ENCODE measurements at places on chromosomes 7 and 10.

DNA sequence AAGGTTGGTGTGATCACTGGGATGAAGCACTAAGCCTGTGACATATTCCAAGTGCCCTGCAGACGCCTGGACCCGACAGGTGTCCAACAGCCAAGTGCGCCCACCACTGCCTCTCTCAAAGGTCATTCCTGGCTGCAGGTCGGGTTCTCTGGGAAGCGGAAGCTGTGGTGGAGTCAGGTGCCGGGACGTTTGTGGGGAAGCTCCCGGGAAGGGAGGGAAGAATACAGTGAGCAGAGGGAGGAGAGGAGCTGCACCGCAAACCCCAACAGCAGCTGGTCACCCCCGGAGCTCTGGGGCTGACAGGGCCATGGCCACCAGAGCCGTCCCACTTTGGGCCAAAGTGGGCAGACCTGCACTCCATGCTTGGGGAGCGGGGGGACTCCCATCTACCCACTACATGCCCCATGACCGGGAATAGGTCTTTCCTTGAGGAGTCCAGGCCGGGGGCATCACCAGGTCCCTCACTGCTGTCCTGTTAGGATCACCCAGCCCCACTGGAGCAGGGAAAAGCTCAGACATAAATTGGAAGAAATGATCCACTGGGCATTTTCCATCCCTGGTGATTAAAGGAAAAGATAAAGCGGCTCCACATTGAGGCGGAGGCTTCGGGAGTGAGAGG is 84.5 kb upstream of the PPP2R2D start:
- DNase-seq = no peak

GRCh38 chr10:8998751-8999150 is 944.3 kb downstream of the GATA3 start:
- DNase-seq = no peak

GRCh38 chr10:126198681-126199080 is 189.6 kb downstream of the ADAM12 start:
- DNase-seq = no peak

DNA sequence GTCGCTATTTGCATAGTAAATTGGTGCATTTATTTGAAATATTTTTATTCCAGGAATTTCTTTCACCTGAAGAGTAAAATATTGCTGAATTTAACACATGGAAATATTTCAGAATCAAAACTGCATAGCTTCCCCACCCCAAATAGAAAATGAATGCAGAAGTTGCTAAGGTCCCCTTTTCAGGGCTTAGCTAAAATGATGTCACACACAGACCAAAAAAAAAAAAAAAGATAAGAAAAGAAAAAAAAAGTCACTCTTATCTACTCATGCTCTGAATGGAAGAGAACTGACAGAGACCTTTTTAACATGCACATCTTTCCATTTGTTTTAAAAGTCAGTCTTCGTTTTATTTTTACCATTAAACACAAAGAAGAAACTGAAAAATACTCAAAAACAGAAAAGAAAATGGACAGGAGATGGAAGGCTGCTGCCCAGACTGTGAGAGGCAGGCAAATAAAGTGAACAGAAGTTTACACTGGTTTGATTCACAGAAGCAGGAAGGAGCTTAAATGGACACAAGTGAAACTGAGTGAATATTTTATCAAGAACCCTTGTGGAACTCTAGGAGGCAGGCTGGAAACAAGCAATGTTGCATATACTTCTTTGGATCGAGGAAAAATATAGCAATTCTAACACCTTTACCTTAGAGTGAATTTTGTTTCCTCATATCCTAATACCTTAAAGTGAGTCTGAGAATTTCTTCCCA is 32.0 kb downstream of the PSMC2 start:
- DNase-seq = no peak

- no peak for DNase-seq
Measured at GRCh38 chr10:128437786-128438345, 311.6 kb upstream of the MKI67 start.

GRCh38 chr7:22542669-22543068 is 42.7 kb upstream of the STEAP1B start:
- no peak for DNase-seq

- DNase-seq = no peak
Measured at GRCh38 chr10:88019753-88020152, 156.3 kb downstream of the PTEN start.

DNA sequence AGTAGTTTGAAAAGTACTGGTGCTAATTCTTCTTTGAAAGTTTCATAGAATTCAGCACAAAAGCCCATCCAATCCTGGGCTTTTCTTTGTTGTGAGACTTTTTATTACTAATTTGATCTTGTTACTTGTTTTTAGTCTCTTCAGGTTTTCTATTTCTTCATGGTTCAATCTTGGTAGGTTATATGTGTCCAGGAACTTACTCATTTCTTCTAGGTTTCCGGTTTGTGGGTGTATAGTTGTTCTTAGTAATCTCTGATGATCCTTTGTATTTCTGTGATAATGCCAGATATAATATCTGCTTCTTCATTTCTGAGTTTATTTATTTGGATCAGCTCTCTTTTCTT is 147.5 kb downstream of the RTKN2 start:
- DNase-seq = no peak

DNA sequence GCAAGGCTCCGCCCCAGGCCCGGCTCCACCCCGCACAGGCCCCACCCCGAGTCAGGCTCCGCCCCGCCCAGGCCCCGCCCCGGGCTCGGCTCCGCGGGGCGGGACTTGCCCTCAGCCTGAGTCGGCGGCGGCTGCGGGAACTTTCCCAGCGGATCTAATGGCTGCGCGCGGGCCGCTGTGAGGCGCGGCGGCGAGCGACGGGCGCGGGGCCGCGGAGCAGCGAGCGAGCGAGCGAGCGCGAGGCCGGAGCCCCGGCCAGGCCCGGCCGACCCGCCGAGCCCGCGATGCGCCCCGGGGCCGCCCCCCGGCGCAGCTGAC is at the start of gene INPP5A:
TSS of gene INPP5A (plus strand) at position 104 of the 318 bp plus-strand sequence. CDS start 310 bp downstream, outside the sequence.
- no peak for DNase-seq

DNA sequence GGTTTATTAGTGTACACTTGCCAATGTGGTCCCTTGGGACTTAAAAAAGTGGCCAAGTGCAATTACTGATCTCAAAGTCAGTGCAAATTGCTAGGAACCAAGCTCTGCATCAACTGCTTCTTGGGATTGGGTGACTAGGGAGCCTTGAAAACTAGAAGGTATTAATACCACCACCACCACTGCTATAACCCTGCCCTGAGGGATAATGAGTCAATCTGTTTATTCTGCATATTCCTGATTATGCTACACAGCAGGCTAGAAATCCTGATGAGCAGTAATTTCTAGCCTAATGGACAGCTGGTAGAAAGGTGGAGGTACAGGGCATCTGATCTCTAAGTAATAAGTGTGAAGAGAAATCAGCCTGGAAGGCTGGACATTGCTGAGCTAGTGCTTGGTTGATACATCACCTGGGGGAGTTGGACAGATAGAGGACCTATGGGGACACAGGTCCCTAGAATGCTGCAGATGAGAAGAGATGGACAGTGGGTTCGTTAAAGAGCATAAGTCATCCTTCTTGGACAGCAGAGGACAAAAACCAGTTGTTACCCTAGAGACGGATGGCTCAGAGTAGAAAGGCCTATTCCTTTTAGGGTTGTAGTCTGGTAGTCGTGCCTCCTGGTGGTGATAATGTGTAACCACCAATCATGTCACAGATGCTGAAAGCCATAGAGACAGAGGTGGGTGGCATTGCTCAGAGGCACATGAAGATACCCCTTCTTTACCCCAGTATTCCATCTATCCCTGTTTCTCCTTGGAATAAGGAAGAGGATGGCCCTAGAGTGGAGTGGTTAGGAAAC is 554.8 kb downstream of the SORCS1 start:
- DNase-seq = no peak

GRCh38 chr7:155585532-155585895 is 39.2 kb upstream of the CNPY1 start:
- no peak for DNase-seq

DNA sequence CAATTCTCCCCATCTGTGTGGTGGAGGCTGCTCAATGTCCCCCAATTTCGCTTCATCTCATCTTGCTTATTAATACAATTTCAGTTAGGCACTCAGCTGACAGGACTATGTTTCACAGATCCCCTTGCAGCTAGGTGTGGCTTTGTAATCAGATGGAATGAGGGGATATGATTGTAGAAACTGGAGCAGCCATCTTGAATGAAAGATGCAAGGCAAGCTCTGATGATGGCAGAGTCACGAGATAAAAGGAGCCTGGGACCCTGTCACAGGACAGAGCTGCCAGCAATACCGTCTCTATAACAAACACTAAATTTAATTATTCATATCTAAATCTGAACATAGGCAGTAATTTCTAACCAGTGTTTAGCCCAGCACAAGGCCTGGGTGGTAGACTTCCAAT is 991 bp upstream of the DLD start:
- DNase-seq = no peak

DNA sequence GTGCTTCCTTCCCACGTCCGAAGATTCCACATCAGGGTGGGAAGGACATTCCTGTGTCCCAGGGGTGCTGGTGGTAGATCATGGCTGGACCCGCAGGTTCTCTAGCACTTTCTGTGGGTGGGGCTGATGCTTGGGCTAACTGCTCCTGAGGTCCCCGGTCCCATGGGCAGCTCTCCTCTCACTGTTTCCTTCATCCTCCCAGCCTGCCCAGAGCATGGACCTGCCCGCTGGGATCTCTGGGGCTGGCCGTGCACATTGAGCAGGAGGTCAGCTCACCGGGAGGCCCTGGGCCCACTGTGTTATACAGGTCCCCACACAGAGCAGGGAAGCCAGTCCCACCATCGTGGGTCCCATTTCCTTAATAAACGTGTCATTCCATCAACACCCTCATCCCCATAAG is 502.3 kb downstream of the TCERG1L start:
- DNase-seq = no peak

DNA sequence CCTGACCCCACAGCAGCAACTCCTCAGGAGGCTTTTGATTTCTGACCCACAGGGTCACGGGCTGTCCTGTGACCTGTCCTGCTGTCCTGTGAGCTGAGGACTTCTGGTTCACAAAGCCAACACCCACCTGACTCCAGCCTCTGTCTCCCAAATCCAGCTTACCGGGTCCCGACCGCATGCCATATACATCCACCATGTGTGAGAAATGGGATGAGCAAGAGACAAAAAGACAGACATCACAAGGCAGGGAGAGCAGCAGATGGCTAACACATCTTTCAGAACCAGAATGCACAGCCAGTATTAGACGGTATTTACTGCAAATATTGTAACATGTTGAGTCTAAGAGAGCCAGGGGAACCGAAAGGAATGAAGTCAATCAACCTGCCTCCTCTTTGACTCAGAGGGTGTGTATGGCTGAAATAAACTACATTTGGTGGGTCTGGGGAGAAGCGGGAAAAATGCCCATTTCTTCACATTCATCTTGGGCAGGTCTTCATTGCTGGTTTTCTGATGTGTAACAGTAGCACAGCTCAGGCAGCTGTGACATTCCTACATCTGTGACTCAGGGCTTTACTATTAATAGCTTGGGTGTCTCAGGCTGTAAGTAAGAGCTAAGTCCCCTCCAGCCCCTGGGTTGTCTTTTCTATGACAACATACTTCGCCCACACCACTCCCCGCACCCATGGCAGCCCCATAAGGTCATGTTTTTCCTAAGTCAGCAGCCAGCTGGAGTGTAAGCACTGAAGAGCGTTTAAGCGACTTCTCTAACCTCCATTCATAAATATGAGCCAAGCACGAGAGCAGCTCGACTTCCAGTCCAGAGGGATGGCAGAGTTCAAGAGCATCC is 25.0 kb downstream of the ABLIM1 start:
- DNase-seq = peak; percentile 10

GRCh38 chr10:12006671-12007070 is 35.9 kb downstream of the UPF2 start:
- no peak for DNase-seq

DNA sequence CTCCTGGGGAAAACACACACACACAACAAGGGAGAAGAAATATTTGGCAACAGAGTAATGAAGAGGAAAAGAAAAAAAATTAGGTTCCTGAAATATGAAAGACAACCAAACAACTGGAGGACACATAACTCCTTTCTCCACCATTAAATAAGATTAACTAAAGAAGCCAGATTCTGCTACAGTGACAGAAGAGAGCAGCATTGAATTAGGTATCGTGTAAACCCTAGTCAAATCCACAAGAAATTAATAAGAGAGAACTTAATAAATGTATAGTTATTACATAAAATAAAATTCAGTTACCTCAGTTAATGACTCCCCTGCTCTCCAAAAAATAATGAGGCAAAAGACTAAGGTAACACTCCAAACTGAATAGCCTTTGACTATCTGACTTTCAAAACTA is 306.7 kb downstream of the CRPPA start:
- no peak for DNase-seq

DNA sequence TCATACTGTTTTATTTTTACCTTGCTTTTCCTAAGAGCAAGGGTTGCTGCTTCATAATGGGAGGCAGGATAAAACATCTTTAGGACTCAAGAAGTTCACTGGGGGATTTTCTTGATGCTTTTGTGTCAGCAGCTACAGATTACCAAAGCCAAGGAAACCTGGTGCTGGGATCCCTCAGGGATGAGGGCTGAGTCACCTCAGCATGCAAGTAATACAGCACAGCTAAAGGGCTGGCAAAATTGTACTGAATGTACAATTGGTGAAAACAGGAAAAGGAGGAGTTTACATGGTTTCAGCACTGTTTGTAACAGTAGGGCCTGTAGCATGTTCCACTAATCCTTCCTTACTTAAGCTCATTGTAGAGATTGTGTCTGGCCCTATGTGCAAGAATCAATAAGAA is 1056.8 kb downstream of the SORCS1 start:
- no peak for DNase-seq

GRCh38 chr10:100154666-100155065 is 31.2 kb downstream of the ERLIN1 start:
- DNase-seq = no peak

Measured in occipital lobe (tissue), 3 donors.